DMS79 treated with DMSO at 0.1 percent for 48 hours (cell line): ENCODE measurements at places on chromosomes 12 and 14.

DNA sequence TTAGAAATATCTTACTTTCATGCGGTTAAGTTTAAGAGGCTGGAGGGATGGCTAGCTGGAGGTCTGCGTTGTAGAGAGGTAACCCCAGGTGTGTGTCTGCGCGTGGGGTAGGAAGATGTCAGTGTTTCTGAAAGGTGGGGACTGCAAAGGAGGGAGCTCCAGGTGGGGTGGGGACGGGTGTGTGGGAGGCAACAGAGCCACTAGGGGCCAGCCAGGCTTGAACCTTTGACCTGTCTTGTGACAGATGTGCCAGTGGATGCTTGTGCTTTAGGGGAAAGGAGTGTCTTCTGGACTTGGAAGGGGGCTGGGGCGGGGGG, 841 bp downstream of the GLI1 start:
- DNase-seq: no peak

DNA sequence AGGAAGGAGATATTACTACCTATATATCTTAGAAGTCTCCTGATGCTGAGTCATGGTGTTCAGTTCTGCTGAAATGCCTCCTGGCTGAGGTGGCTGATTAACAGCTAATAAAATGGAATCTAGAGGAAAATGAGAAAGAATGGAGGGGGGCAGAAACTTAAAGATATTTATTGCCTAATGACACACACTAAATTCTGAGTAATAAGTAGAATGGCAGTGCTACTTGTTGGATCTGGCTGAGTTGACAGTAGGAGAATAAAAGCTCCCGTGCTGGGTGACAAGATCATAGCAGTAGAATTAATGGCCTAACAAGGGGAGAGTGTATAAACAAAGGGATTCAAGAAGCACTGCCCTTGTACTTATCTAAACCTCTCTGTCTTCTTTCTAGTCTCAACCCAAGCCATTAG, 137.5 kb downstream of the CNTN1 start:
- DNase-seq: no peak

DNA sequence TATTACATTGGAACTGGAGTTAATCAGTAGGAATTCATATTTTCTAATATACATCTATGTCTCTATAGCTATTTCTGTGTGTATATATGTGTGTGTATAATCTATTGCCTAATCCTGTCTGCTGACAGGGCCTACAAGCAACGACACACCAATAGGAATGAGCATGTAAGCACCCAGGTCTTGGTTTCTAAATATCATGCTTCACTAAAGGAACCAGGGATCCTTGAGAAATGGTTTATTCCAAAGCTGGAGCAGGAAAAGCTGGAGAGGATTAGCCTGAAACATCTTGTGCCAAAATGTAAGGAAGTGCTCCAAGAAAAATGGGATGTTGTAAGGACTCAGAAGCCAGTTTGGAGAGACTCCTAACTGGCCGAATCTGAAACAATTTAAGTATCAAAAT, 29.3 kb upstream of the LGALS3 start:
- DNase-seq: no peak

- no peak for DNase-seq
These were observed 51.1 kb downstream of the MIS18BP1 start for GRCh38 chr14:45201905-45202304.

- DNase-seq: no peak
These were observed 12.7 kb upstream of the BMP4 start for GRCh38 chr14:53969326-53969725.

GRCh38 chr12:66066137-66066928, 64.2 kb downstream of the LLPH start:
- DNase-seq: peak; percentile 41

DNA sequence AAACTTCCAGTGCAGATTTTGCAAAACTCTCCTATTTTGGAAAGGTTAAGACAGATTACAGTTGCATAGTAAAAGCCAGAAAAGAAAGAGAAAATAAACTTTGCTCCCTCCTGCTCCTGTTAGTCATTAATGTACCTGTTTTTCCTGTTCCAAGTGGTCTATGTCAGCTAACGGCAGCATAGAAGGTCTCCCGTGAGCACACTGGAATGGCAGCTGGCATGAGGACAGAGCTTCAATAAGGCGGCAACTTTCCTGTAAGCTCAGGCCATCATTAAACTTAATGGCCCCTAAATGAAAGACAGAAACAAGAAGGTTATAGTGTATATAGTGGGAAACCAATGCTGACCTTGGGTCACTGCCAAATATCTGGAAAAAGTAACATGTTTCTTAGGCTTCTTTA, 16.0 kb downstream of the EIF2B2 start:
- peak; percentile 75 for DNase-seq

- DNase-seq: no peak
These were observed 44.9 kb downstream of the CAPZA3 start for GRCh38 chr12:18782827-18783226.

DNA sequence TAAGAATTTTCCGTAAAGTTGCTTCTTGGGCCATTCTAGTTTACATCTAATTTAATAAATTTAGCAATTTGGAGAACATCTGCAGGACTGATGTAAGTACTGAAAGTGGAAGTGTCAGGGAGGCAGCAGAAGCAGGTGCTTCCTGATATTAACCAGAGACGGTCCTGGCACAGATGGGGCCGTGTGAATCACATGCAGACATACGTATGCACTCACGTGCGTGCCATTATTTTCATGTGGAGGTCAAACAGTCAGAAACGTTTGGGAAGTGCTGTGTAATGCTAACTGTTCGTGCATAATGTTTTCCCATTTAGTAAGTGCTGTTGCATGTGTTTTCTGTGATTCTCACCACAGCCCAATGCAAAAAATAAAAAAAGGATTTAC, 87.8 kb upstream of the DYNC1H1 start:
- no peak for DNase-seq

DNA sequence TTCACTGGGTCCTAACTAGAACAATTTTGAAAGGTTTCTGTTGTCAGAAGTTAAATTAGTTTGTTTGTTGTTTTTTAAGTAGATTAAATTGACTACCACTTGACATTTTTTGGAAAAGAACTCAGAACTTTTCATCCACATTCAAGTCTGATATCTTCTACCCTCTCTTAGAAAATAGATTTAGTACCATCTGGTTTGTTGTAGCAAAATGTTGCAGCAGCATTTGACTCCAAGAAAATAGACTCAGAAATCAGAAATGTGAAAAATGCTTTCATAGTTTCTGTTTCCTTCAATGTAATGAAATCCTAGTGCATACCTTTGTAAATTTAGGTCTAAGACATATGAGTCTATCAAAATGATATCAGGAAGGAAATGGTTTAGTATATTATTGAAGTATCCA, 256.3 kb upstream of the CLEC14A start:
- DNase-seq: no peak

DNA sequence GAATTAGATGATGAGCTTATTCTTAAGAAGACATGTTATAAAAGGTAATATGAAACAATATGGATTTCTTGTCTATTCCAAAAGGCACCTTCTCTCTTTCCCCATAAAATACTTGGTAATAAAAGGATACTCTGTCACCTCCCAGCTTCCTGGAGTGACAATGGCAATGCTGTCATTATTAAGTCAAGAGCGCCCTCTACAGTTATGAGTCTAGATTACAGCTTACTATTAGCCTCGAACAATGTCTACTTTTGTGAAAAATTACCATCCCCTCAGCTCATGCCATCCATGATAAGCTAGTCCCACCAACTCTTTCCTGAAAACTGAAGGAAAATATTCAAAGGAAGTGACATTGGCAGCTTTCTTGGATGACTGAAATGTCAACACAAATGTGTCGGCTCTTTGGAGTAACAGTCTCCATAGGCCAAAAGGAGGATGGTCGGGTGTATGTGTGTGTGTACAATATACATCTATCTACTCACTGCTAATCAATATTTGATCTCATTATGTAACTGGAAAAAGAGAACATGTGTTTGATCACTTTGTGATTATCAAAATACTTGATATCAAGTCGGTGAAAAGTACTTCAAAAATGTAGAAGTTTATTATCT, 48.7 kb upstream of the CDKN3 start:
- DNase-seq: peak; percentile 84

DNA sequence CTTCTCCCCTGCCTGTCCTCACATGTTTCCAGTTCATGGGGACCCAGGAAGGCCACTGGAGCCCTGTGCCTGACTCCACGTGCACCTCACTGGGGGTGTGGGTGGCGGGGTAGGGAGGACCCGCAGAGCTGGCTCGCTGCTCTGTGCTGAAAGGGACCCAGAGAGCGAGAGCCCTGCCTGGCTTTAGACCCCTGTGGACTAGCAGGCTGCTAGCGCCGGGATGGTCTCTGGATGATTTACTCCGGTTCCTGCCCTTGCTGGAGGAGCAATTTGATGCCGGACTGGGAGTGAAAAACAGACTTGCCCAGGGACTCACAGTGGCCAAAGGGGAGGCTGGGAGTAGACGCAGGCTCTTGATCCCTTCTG, 49.0 kb downstream of the NTF3 start:
- peak; percentile 29 for DNase-seq

GRCh38 chr14:53047307-53048069, 96.6 kb upstream of the FERMT2 start:
- peak; percentile 16 for DNase-seq

DNA sequence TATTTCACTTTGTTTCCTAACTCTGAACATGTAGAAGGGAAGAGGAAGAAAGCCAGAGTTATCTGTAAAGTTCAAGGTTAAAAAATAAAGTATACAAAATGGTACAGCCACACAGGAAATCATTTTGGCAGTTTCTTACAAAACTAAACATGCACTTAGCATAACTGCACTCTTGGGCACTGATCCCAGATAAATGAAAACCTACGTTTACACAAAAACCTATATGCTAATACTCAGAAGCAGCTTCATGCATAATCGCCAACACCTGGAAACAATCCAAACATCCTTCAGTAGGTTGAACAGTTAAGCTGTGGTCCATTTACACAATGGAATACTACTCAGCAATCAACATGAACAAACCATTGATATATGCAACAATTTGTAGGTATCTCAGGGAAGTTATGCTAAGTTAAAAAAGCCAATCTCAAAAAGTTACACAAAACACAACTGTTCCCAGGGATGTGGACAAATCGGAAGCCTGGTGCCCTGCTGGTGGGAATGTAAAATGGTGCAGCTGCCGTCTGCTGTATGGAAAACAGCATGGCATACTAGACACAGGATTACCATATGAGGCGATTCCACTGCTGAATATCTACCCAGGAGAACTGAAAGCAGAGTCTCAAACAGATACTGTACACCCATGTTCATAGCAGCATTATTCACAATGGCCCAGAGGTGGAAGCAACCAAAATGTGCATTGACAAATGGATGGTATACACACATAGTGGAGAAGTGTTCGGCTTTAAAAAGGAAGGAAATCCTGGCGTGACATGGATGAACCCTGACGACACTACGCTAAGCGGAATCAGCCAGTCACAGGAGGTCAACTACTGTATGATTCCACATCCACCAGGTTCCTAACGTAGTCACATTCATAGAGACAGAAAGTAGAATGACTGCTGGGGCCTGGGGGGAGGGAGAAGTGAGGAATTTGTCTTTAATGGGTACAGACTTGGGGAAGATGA, 37.7 kb downstream of the NRDE2 start:
- DNase-seq: no peak

- no peak for DNase-seq
These were observed 4.7 kb downstream of the MDM2 start for GRCh38 chr12:68812553-68813241.

GRCh38 chr14:37623426-37623951, 28.1 kb downstream of the TTC6 start:
- no peak for DNase-seq

DNA sequence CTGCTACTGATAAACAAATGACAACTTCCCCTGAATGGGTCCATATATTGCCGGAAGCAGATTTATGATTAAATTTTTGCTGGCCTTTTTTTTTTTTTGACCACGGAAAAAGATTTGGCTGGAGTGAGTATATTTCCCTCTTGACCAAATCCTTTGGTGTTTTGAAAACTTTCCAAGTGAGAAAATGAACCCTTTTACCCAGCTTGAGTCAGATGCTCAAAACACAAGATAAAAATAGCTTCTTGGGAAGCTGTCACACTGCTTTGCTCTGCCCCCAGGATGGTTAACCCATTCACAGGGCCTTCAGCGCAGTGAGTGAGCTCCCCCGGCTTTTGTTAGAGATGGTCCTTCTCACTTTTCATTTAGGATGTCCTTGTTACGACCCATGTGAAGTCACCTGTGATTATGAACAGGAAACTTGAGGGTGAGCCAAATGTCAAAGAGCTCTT, 224.3 kb downstream of the PELI2 start:
- peak; percentile 32 for DNase-seq

DNA sequence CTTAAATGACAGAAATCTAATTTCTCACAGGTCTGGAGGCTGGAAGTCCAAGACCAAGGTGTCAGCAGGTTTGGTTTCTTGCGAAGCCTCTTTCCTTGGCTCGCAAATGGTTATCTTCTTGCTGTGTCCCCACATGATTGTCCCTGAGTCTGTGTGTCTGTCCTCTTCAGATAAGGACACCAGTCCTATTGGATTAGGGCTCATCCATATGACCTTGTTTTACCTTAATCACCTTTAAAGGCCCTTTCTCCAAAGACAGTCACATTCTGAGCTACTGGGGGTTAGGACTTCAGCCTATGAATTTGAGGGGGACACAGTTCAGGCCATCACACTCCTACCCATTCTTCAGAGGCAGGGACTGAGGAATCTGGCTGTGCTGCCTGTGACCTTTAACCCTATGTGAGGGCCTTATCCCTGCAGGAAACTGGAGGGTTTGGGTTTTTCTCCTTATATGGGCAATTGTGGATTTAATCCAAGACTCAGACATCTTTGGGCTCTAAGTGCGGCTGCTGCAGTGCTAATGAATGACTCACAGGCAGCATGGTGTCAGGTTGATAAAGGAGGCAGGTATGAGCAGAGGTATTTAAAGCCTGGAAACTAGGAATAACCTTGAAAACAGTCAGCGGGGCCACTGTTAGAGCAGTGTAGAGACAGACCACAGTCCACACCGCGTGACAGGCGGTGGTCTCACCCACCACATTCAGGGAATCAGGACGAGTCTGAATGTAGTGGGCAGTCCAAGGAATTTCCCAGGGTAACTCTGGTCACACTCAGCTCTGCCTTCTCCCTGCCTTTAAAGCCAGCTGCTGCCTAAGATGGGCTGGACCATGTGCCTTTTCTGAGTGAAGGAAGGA, 10.2 kb downstream of the TPCN1 start:
- DNase-seq: no peak

- no peak for DNase-seq
These were observed 27.8 kb upstream of the GPR132 start for GRCh38 chr14:105093038-105093430.

DNA sequence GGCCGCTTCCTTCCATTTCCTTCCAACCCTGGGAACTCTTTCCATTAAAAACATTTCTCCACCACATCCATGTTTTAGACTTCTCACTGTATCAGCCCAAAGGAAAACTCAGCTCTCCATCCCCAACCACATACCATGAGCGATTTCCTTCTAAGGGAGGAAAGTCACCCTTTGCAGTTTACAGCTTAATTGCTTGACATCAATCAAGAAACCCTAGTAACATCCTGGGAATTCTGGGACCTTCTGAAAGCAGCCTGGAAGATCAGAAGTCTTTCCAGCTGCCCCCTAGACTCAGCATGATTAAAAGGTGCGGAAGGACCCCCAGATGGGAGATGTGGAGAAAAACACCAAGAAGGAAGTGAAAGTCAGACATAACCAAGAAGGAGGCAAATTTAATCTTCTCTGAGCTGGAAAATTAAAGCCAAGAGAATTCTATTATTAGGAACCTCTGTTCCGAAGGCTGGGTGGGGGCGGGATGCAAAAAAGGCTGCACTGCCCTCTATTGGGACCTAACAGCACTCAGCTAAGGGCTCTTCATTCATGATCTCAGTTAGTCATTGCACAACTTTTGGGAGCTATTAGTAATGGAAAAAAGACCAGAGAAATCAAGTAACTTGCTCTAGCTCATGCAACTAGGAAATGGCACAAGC, 73.3 kb upstream of the PLXNC1 start:
- peak; percentile 10 for DNase-seq

- DNase-seq: no peak
These were observed 8.7 kb downstream of the NOC4L start for GRCh38 chr12:132152953-132153352.

- no peak for DNase-seq
These were observed 22.4 kb upstream of the TCP11L2 start for GRCh38 chr12:106280106-106280505.
